Epithelial cell of proximal tubule (primary cell): ENCODE measurements at places on chromosomes 13 and 19.
A peak's percentile ranks its signal among the peaks of the same experiment; 100 is the strongest.

- no peak for DNase-seq
Measured at GRCh38 chr13:112131713-112132113, 64.8 kb downstream of the SOX1 start.

DNA sequence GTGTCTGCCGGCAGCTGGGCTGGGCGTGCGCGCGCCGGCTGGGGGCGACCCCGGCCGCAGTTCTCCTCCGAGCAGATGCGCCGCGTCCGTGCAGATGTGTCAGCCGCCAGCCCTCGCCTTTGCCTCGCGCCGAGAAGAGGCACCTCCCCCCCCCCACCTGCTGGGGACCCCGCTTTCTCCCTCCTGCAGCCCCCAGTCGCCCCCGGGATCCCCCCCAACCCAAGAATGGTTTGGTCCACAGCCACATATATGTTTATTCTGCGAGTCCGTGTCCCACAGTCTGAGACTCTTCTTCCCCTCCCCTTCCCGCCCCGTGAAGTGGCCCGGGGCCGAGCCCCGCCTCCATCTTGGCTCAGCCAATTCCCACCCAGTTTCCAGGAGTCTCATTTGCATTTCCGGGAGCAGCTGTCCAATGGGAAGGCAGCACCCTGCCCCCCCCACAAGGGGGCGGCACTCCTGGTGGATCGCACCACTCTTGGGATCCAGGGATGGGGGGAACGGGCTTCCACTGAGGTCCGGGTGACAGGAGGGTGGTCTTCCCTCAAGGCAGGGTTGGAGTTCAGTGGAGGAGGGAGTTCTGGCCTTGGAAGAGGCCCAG is 8.6 kb downstream of the ISOC2 start:
- no peak for DNase-seq

- DNase-seq: no peak
Measured at GRCh38 chr13:67204764-67205163, 25.4 kb downstream of the PCDH9 start.

GRCh38 chr19:39949026-39949747 is 14.8 kb upstream of the FCGBP start:
- no peak for DNase-seq

DNA sequence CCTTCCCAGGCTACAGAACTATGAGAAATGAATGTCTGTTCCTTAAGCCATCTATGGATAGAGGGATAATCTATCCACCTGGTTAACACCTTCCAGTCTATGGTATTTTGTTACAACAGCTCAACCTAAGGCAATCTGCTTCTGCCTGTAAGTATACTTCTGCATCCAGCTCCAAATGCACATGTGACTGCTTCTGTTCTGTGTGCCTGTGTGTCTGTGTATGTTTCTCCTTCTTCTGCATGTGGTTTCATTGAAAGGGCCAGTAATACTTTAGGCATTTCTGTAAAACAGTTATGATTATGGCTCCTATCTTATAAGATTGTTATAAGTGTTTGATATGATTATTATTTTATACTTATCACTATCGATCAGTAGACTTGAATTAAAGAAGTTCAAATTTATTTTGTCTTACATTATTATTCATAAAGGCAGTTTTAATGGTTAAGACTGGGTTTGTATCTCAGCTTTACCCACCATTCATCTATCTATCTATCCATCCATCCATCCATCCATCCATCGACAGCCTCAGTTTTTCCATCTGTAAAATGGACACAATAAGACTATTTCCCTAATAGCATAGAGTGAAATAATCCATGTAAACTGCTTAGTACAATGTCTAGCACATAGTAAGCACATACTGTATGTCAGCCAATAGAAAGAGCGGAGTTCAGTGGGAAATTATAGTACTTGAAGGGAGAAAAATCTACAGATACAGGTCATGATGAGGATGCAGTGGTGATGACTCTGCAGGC is 37.5 kb upstream of the TM9SF2 start:
- DNase-seq: no peak

DNA sequence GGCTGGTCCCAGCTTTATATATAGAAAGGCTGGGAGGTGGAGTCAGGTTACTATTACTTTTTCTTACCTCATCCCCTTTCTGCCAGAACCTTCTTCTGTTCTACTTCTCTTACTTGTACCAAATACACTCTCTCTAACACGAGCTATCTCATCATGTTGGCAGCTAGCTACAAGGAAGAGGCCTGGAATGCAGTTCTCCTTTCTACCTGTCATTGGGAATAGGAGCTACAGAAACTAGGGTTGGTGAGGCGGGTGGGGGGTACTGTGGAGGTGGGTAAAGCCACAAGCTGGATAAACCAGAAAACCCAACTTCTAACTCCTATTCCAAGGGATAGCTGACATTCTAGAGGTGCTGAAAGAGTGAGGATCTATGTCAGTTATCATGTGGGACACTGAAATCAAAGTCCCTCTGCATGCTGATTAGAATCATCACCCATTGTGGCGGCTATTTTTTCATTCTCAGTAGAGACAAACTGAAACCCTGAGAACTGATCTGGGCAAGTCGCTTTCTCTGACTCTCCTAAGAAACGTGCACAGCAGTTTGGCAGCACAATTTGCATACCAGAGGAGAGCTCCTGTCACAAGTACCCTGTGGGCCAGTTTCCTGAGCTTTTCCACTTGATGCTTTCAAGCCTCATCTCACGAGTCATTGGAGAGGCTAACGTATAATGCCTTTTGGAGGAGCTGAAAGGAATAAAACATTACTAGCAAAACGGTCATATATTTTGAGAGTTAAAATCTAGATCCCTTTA is 358.1 kb downstream of the ENOX1 start:
- no peak for DNase-seq

DNA sequence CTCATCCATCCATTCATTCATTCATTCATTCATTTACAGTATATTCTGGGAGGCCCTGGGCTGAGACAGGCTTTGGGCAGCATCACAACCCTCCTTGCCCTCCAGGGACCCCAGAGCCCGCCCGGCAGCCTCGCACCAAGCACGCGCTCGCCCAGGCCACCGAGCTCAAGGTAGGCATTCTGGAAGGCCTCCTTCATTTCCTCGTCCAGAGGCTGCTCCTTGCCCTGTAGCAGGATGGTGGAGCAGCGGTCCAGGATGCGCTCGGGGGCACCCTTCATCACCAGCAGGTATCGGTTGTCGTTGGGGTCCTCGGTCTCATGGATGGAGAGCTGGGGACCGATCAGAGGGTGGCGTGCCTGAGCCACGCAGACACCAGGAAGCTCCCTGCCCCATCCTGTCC is 15.6 kb downstream of the ATP1A3 start:
- no peak for DNase-seq

DNA sequence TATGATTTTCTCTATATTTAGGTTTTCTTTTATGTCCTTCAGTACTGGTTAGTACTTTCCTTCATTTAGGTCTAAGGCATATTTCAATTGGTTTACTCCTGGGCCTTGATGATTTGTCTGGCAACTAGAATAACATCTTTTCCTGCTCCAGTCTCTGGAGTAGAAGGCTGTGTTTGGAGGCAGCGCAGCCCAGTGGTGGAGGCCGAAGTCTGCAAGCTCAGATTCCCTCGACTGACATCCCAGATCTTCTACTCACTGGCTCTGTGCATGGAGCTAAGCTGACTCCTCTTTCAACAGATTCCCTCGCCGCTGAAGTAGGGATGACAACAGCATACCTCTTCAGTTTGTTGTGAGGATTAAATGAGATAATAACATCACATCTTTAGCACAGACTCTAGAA is 141.0 kb downstream of the RAP2A start:
- DNase-seq: no peak

- DNase-seq: no peak
Measured at GRCh38 chr13:40017662-40018262, 362.3 kb downstream of the COG6 start.

- no peak for DNase-seq
Measured at GRCh38 chr13:38346764-38347163, 2.9 kb upstream of the UFM1 start.

- DNase-seq: no peak
Measured at GRCh38 chr19:44611812-44612295, 1.5 kb upstream of the IGSF23 start.

DNA sequence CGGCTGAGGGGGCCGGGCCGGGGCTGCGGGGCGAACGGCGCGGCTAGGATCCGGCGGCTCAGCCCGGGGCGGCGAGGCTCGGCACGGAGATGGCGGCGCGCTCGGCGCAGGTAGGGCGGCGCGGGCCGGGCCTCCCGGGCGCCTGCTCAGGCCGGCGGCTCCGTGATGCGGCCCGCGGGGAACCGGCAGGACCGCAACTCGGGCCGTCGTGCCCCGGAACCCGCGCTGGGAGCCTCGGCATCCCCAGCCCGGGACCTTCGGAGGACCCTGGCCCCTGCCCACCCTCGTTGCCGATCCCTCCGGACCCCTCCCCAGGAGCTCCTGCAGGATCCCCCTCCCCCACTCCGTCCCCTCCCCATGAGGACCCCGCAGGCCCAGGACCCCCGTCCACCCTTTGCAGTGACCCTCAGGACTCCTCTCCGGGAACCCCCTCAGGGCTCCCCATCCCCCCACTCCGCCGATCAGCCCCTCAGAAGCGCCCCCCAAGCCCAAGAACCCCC is 304 bp downstream of the EVI5L start:
- DNase-seq: no peak

DNA sequence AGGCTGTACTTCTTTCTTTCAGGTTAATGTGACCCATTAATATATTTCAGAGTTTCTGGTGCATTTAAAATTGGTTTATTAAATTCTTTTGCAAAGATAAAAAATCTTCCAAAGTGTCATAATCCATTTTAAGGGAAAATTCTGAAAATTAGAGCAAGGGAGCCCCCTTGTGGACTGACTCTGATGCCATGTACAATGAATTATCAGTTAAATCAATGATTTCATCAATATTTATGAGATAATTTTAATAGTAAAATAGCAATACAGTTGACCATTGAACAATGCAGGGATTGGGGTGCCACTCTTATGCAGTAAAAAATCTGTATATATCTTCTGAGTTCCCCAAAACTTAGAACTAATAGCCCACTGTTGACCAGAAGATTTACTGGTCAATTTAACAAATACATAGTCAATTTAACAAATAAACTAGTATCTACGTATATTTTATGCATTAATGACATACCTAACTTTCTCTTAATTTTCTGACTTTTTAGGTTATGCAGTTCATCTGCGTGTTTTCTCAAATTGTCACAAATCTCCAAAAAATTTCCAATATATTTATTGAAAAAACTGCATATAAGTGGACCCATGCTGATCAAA is 479.1 kb upstream of the MIR17HG start:
- no peak for DNase-seq

DNA sequence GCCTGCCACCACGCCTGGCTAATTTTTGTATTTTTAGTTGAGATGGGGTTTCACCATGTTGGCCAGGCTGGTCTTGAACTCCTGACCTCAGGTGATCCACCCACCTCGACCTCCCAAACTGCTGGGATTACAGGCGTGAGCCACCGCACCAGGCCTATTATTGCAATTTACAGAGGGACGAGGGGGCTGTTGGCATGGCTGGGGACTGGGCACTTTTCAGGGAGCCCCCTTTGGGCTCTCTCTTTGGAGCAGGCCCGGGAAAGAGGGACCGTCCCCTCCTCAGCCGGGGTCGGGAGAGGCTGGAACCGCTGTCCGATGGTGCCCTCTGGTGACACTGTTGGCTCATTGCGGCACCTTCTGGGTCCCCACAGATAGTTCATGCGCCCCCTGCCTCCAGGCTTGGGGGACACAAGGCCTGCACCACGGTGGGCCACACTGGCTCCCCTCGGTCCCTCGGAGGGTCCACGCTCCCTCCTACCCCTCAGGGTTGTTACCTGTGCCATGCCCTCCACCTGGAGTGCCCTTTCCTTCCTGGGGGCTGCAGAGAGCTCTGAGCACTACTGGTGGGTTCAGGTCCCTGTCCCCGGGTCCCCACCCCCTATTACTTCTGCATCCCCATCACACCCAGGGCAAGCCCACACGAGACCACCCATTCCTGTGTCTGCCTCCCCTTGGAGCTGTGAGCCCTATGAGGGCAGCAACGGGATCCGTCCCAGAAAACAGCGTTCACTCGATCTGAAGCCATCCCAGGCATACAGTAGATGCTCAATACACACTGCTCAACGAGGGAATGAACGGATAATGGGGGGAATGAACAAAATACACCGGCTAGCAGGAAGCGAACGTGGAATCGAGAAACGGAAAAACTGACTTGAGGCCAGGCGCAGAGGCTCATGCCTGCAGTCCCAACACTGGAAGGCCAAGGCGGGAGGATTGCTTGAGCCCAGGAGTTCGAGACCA is 12.5 kb downstream of the FEM1A start:
- no peak for DNase-seq

- DNase-seq: peak; percentile 35
Measured at GRCh38 chr13:31264151-31264550, 64.4 kb downstream of the B3GLCT start.

DNA sequence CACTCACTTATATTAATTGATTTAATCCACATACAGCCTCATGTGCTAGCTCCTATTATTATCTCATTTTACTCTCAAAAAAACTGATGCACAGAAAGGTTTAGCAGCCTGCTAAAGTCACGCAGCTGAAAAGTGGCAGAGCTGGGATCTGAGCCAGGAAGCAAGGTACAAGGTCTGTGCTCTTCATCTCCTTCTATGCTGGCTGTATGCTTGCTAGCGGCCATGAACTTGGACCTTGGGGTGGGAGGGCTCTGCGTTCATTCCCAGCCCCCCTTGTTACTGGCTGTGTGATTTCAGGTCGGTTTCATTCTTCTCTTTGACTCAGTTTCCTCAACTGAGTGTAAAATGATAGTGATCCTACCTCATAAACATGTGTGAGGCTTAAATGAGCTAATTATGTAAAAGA is 69.8 kb downstream of the ALOX5AP start:
- no peak for DNase-seq

- DNase-seq: no peak
Measured at GRCh38 chr19:54532528-54532927, 29.9 kb downstream of the LAIR2 start.

- no peak for DNase-seq
Measured at GRCh38 chr19:55530996-55531395, 5.9 kb downstream of the SBK2 start.

- no peak for DNase-seq
Measured at GRCh38 chr19:39498798-39499642, at the start of gene DLL3. DLL3 (plus strand) TSS chr19:39498947; CDS start chr19:39498975, 28 bp downstream.

DNA sequence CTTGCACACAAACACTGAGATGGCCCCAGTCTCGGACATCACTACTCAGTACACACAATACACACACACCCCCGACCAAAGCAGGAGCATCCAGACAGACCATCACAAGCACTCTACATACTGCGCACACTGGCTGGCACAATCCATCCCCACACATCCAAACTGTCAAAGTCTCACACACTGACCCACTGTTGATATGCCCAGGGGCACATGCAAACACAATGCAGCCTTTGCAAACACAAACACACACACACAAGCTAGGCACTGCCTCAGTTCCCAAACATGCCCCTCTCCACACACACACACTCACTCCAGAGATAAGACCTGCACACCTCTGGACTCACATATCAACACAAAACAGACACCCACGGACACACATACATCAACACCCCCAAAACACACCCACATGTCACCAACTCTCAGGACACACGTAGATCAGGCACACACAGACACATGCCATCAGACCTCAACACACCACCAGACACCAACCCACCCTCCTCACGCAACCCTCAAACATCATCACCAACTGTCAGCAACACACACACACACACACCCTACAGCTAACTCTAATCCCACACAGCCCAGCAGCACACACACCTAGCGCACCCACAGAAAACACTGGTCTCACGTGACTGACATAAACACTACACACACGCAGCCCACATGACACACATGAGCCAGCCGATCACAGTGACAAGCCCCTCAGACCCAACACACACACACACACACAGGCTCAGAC is 1.9 kb downstream of the BBC3 start:
- no peak for DNase-seq
